ENCODE measurements at places on chromosomes 5 and 9.

GRCh38 chr5:145568581-145568980 is 266.6 kb downstream of the PRELID2 start:
- no peak for DNase-seq

DNA sequence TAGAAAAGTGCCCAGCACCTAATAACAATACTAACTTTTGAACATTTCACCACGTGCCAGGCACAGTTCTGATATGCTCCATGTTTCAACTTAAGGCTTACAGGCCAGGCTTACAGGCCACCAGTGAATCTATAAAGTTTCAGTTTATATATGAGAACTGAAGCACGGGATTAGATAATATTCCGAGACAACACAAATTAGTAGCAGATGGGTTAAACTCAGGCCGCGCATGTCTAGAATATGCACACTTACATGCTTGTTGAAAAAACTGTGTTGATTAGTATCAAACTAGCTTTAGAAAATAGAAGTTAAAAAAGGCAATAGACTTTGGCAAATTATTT is 587.9 kb downstream of the MTRR start:
- no peak for DNase-seq

DNA sequence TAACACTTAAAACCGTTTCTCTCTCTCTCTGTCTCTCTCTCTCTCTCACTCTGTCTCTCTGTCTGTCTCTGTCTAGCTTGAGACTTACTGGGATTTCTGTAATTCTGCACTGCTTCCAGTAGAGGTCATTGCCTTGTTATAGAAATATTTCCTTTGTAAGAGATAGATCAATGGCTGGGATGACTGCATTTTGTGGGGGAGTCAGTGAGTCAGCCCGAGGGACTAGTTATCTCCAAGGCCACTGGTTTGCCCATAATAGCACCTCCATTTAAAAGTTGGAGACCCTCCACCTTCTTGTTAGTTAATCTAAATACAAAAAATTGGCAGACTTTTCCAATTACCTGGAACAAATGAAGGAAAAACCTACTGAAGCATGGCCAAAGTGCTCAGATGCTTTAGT is 547.2 kb downstream of the LRRC70 start:
- peak; percentile 4 for DNase-seq

- DNase-seq: no peak
Measured at GRCh38 chr9:98516897-98517503, 191.7 kb downstream of the GABBR2 start.

DNA sequence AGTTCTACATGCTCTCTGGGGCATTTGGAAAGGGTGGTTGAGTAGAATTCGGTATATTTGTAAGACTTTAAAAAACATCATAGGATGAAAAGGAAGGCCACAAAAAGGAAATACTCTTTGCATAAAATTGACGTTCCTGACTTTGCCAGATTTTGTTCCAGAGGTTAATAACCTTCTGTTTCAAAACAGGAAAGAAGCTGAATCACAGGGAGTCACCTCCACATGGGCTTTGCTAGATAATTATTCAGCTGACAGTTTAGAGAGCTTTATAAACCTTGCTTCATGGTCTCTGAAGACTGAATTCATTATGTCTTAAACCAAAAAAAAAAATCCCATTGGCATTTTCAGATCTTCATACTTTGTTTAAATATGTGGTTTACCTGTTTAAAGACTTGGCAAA is 203.7 kb downstream of the SEMA6A start:
- no peak for DNase-seq
